Esophagus mucosa (tissue), 1 donor: ENCODE measurements at places on chromosomes 3 and 15.

GRCh38 chr15:76178296-76179000, 118.7 kb downstream of the TMEM266 start:
- ATAC-seq = no peak

- ATAC-seq = no peak
These were observed 881.5 kb downstream of the VGLL3 start for GRCh38 chr3:86109434-86109833.

GRCh38 chr3:1207904-1208303, 115.1 kb downstream of the CNTN6 start:
- ATAC-seq = no peak

DNA sequence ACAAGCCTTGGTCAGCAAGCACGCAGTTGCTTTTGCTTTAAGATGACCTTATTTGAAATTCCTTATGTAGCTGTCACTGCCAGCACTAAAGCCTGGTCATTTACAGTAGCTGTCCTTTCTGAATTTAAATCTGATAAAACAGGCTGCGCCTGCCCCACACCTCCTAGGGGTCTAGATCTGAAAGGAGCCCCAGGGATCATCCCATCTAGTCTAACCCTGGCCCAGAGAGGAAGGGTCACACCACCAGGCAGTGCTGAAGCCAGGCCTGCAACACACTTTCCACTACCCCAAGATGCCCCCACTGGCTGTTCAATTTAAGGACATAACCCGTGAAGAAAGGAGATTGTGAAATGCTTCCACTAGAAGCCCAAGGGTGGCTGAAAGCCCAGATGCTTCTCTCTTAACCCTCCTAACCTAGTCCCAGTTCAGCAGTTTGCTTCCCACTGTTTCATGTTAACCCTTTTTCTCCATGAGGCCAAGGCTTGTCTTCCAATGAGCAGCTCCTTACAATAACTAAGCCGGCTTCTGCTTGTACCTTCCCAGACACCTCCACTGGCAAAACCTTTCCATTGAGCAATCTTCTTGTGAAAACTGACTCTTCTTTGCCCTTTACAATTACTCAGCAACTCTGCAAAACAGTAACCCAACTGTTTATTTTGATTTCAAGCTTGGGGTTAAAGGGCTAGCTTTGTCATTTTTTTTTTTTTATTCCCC, 198.9 kb upstream of the LPP start:
- ATAC-seq = peak; percentile 50

GRCh38 chr3:140308535-140308934, 369.3 kb upstream of the TRIM42 start:
- no peak for ATAC-seq

DNA sequence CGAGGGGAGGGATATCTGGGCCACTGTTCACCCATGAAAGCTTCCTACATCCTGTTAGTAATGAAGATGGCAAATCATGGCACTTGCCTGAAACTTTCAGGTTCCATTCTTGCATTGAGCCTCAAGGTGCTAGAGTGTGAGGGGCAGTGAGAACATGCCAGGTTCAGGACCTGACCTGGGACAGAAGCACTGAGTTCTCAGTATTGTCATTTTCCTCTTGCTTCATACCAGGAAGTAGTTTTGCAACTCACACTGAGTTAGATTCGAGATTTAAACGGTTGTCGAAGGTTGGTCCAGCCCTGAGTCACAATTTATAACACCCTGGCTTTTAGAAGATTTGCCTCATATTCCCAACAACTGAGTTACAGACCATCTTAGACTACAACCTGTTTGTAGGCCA, 11.8 kb upstream of the MEIS2 start:
- ATAC-seq = peak; percentile 67

GRCh38 chr15:78103406-78104118, 11.2 kb downstream of the SH2D7 start:
- no peak for ATAC-seq

- no peak for ATAC-seq
These were observed 267.3 kb upstream of the TBL1XR1 start for GRCh38 chr3:177464392-177465256.

DNA sequence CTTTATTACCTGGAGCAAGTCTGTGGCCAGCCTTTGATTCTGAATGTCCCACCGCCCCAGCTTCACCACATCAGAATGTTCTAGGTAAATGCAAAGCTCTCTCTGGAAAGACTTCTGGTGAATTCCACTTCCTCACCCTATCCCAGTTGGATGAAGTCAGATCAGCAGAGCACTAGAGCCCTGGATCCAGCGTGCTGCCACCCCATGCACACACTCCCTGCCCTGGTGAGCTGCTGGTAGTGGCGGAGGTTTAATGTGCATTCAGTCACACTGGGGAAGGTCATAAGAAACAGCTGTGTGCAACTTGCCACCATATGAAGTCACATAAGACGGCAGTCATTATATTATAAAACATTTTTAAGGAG, 16.3 kb upstream of the SLC41A3 start:
- ATAC-seq = no peak

- ATAC-seq = peak; percentile 50
These were observed 54.5 kb downstream of the CPN2 start for GRCh38 chr3:194296454-194297263.
